ENCODE measurements at places on chromosomes 1 and 21.

GRCh38 chr1:159000070-159000409 is 9.7 kb upstream of the IFI16 start:
- no peak for DNase-seq

DNA sequence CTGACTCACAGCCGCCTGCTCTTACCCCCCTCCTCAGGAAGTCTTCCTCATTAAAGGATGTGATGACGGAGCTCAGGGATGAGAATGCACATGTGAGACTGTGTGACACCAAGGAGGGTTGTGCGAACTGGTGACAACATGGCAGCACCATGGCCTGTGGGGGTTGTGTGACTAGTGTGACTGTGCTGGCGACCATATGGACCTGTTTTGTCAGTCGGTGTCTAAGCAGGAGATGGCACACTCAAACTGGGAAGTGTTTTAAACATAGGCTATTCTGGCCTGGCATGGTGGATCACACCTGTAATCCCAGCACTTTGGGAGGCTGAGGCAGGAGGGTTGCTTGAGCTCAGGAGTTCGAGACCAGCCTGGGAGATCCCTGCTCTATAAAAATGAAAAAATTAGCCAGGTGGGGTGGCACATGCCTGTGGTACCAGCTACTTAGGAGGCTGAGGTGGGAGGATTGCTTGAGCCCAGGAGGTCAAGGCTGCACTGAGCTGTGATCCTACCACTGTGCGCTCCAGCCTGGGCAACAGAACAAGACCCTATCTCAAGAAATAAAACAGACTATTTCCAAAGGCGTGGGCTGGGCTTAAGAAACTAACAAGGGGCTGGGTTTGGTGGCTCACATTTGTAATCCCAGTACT is 7.4 kb downstream of the TRNP1 start:
- no peak for DNase-seq

DNA sequence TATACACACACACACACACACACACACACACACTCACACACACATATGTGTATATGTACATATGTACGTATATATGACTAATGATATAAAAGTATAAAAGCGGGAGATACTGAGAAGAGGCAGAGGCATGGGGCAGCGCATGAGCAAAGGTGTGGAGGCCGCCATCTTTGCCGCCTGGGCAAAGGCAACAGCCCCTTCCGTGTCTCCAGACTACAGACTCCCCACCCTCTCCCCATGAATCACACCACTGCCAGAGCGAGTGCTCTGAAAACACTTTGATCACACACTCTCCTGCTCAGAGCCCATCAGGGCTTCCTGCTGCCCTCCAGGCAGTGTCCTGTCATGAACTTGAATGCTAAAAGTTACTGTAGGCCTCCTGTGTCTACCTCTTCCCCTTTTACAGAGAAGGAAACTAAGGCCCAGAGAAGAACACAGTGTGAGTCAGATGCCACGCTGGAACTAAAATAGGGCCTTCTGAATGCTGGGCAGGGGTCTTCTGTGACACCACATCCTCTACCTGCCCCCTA is 54.7 kb upstream of the SSBP3 start:
- DNase-seq: no peak

DNA sequence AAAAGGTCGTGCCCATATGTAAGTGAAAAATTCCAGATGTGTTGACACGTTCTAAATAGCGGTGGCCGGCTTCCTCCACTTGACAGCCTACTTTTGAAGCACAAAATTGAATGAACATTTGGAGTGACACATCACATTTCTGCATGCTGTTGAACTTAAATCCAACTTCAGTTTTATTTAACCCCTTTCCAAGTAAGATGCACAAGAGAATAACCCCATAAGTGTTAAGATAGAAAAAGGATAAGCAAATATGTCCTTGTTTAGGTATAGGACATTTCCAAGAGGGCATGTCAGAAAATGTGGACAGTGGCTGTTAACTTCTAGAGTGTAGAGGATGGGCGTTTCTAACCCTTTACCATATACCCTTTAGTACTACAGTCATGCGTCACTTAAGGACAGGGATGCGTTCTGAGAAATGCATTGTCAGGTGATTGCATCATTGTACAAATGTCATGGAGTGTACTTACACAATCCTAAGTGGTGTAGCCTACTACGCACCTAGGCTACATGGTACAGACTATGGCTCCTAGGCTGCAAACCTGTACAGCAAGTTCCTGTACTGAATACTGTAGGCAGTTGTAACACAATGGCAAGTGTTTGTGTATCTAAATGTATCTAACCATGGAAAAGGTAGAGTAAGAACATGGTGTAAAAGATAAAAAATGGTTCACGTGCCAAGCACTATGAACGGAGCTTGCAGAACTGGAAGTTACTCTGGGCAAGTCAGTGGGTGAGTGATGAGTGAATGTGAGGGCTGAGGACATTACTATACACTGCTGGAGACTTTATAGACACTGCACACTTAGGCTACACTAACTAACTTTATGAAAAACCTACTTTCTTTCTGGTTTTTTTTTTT is 9.3 kb upstream of the FAM89A start:
- DNase-seq: no peak

DNA sequence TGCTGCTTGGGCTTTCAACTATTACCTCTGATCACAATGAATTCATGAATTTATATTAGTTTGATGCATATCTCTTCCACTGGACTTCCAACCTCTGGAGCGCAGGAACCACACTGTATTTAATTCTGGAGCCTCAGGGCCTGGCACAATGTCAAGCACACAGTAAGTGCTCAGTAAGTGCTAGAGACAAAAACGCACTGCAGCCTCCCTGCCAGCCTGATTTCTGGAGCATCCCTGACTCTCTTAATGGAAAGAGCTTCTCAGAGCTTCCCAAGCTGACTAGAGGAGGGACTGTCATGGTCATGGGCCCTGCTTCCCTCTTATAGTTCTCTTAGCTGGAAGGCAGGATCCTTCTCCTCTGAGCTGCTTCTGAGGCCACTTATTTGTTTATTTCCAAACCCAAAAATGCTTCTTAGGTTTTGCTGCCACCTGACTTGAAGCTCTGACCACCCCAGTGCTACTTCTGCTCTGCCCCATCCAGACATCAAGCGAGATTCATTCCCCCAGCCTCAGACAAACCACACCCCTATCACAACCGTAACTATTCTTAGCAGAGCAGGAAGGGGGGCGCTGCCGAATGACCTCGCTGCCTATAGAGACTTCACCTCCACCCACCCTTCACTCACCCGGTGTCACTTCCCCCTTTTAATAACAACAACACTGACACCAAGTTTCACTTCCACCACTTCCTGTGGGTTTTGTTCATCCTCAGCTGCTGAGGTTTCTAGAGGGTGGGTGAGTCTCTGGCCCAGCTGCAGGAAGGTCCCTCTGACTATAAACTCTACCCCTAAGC is 33.6 kb downstream of the NUAK2 start:
- DNase-seq: no peak

GRCh38 chr1:163069142-163069541 is at the start of gene RGS4:
RGS4 (plus strand) TSS chr1:163069361; CDS start chr1:163069485, 124 bp downstream.
- DNase-seq: peak; percentile 80

DNA sequence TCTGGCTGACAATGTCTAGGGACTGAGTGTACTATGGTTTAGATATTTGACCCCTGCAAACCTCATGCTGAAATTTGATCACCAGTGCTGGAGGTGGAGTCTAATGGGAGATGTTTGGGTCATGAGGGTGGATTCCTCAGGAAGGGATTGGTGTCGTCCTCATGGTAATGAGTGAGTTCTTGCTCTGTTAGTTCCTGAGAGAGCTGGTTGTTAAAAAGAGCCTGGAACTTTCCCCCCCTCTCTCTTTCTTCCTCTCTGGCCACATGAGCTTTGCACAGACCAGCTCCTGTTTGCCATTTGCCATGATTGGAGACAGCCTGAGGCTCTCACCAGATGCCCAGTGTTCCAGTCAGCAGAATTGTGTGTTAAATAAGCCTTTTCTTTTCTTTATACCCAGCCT is 36.6 kb upstream of the CNIH3 start:
- no peak for DNase-seq

DNA sequence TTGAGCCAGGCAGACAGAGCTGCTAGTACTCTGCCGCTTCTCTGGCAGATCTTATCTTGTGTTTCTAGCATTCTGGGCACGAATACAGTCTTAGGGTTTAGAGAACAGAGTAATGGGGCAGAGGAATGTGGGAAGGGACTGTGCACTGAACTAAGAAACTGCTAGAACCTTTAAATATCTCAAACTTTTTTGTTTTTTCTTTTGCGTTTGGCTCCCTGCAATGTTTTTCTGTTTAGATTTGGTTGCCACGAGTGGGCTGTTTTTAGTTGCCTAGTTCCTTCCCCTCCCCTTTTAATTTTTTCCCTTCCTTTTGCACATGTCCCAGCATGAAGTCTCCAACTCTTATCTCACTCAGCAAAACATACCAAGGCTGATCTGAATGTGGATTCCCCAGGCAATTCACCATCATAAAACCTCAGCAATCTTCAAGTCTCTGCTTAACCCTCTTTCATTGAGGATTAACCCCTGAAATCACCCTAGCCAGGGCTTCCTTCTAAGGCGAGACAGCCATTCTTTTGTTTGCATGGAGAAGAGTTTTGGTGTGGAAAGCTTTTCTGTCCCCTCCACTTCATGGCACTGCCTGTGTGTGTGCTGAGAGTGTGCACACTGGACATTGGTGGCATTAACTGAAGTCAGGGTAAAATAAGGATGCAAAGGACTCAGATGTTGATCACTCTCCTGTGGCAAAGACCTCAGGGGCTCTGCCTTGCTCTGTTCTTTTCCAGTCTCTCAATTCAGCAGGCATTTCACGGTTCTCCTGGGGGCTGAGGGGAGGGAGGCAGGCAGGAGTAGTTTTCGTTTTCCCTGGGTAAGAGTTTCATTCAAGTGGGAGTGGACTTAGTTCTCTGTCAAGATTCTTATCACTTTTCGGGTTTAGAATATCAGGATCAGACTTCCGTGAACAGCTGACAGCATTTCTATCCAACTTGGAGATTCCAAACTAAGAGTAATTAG is 2.8 kb upstream of the ATF3 start:
- no peak for DNase-seq

- no peak for DNase-seq
Measured at GRCh38 chr1:233635765-233636502, 22.0 kb downstream of the KCNK1 start.

GRCh38 chr1:12495725-12496124 is 122.3 kb downstream of the DHRS3 start:
- no peak for DNase-seq

- peak; percentile 14 for DNase-seq
Measured at GRCh38 chr1:69246710-69247109, 321.0 kb upstream of the LRRC7 start.

GRCh38 chr1:10045480-10046355 is 13.0 kb downstream of the UBE4B start:
- no peak for DNase-seq

DNA sequence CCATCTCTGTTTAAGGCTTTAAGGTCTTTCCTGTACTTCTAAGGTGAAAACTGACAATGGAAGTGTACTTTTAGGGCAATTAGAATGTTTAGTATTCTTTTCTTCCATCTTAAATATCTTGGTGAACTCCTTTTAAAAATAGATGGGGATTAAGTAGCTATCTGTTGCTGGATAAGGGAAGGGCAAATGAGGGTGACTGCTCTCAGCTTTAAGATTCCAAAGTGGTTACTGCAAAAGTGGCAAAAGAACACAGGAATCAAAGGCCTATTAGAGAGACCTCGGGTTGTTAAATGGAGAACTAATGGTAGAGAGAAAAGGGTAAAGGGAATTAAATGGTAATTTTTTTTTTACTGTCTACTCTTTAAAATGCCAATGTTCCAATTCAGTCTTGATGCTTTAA is 774.1 kb upstream of the B3GALT2 start:
- DNase-seq: no peak

GRCh38 chr1:202365092-202365815 is 16.8 kb downstream of the PPP1R12B start:
- no peak for DNase-seq

DNA sequence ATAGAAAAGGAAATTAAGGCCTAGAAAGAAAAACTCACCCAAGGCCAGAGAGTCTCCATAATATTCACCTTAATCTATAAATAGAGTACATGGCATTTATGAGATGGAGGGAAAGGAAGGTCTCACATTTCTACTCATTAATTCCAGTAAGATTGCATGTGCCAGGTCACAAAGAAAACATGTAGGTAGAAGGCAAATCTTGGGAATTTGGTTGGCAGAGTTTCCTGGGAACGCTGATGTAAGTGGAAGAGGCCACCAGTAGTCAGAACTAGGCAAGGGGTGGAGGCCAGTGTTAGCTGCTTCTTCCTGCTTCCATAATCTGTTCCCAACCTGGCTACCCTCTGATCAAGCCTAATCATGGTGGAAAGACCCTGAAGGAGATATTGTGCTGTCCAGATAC is 29.2 kb upstream of the PGBD5 start:
- DNase-seq: no peak

DNA sequence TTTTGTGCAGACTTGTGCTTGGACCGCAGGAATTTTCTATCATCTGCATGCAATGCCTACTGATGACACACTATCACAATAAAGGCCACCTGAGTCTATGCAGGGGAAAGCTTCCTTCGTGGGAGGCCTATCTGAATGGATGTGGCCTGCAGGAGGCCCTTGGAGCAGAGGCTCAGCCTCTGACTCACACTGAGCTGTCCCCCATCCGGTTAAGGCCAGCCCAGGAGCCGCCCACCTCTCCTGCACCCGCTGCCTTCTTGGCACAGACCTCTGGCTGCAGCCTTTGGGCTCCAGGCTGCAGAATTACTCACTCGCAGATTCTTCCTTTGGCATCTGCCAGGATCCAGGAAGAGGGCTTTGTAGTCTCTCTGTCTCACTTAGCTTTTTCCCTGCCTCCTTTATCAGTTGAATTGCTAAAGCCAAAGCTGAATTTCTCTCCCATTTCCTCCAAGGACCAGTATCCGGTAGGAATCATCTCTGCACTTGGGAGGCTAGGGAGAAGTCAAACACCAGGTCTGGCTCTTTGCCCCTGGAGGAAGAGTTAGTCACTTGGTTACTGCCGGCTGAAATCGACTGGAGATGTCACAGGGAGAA is 65.1 kb upstream of the JUN start:
- DNase-seq: no peak

- peak; percentile 39 for DNase-seq
Measured at GRCh38 chr1:234611847-234612351, 1.9 kb upstream of the IRF2BP2 start.

GRCh38 chr21:42375506-42375905 is 9.2 kb upstream of the TFF1 start:
- DNase-seq: no peak

- no peak for DNase-seq
Measured at GRCh38 chr1:55808263-55808662, 593.1 kb upstream of the USP24 start.

GRCh38 chr21:30515681-30516080 is 13.7 kb upstream of the KRTAP19-5 start:
- DNase-seq: no peak

DNA sequence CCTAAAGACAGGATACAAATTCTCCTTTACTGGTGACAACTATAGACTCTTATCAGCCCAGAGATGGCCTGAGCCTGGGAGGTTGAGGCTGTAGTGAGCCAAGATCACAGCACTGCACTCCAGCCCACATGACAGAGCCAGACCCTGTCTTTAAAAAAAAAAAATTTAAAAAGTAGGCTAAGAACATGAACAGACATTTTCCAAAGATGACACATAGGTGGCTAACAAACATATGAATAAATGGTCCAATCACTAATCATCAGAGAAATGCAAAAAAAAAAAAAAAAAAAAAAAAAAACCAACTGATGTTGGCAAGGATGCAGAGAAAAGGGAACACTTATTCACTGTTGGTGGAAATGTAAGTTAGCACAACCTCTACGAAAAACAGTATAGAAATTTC is 65.0 kb downstream of the TOR3A start:
- DNase-seq: no peak

- no peak for DNase-seq
Measured at GRCh38 chr1:27643600-27644368, 8.8 kb upstream of the FGR start.
